A673 (cell line): ENCODE measurements at places on chromosomes 7 and 10.

- H3K4me3 ChIP-seq, result no peak overlapping the region
- no peaks in the 10 kb centered on the region for H3K4me1 ChIP-seq
- H3K27me3 ChIP-seq, result no peaks in the 10 kb centered on the region
- no peak for DNase-seq
- H3K27ac ChIP-seq, result no peak overlapping the region
- no peaks in the 10 kb centered on the region for H3K36me3 ChIP-seq
These were observed 7.5 kb upstream of the LRRN3 start for GRCh38 chr7:111083413-111083812.

DNA sequence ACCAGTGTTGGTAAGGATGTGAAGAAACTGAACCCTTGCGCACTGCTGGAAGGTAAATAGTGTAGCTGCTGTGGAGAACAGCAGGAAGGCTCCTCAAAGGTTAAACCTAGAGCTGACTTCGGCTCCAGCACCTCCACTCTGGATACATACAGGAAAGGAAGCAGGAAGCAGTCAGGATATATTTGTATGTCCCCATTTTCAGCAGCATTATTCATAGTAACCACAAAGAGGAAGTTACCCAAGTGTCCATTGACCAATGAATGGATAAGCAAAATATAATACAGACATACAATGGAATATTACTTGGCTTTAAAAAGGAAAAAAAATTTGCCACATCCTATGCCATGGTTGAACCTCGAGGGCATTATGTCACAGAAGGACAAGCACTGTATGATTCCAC lies 15.0 kb downstream of the RET start:
- H3K27ac ChIP-seq, result no peak overlapping the region
- DNase-seq, result no peak
- no peaks in the 10 kb centered on the region for H3K27me3 ChIP-seq
- H3K4me1 ChIP-seq, result peaks cover 25% of the 10 kb centered on the region
- no peaks in the 10 kb centered on the region for H3K36me3 ChIP-seq
- H3K4me3 ChIP-seq, result no peak overlapping the region

GRCh38 chr10:86366902-86367151 lies 232 bp upstream of the GRID1 start:
- peaks cover 4% of the 10 kb centered on the region for H3K4me1 ChIP-seq
- peaks cover 68% of the 10 kb centered on the region for H3K27me3 ChIP-seq
- DNase-seq, result no peak
- H3K36me3 ChIP-seq, result no peaks in the 10 kb centered on the region

- no peak for DNase-seq
- peaks cover 35% of the 10 kb centered on the region for H3K4me1 ChIP-seq
- H3K36me3 ChIP-seq, result no peaks in the 10 kb centered on the region
- H3K4me3 ChIP-seq, result no peak overlapping the region
- H3K27me3 ChIP-seq, result no peaks in the 10 kb centered on the region
These were observed 73.2 kb downstream of the AMZ1 start for GRCh38 chr7:2761131-2761624.

GRCh38 chr10:33332183-33333065 lies 2.0 kb downstream of the NRP1 start:
- no peak overlapping the region for H3K27ac ChIP-seq
- no peaks in the 10 kb centered on the region for H3K36me3 ChIP-seq
- no peak for DNase-seq
- H3K4me1 ChIP-seq, result peaks cover 39% of the 10 kb centered on the region
- H3K4me3 ChIP-seq, result peak overlapping the region; percentile 64
- no peaks in the 10 kb centered on the region for H3K27me3 ChIP-seq

DNA sequence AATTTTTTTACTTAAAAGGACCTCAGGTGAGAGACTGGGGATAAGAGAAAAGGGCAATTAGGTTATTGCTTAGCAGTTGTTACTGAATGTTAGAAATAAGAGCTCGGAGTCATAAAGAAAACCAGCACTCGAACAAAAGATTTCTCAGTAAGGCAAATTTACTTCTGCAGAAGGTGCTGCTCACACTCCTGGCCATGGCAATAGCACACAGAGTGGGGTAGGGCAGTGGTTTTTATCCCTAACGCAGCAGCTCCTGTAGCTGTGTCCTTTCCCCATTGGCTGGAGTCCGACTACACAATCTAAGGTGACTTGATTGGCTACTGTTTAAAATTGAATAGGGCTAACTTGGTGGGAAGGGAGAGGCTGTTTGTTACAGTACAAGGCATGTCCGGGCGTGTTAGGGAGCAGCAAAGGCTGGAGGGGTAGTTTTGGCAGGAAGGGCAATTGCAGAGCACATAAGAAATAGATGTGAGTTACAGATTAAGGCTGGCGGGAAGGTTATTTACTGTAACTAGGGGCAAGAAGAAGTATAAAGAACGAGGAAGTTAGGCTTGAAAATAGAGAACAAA lies 112.1 kb downstream of the AKR1D1 start:
- DNase-seq, result no peak
- H3K4me1 ChIP-seq, result no peaks in the 10 kb centered on the region

DNA sequence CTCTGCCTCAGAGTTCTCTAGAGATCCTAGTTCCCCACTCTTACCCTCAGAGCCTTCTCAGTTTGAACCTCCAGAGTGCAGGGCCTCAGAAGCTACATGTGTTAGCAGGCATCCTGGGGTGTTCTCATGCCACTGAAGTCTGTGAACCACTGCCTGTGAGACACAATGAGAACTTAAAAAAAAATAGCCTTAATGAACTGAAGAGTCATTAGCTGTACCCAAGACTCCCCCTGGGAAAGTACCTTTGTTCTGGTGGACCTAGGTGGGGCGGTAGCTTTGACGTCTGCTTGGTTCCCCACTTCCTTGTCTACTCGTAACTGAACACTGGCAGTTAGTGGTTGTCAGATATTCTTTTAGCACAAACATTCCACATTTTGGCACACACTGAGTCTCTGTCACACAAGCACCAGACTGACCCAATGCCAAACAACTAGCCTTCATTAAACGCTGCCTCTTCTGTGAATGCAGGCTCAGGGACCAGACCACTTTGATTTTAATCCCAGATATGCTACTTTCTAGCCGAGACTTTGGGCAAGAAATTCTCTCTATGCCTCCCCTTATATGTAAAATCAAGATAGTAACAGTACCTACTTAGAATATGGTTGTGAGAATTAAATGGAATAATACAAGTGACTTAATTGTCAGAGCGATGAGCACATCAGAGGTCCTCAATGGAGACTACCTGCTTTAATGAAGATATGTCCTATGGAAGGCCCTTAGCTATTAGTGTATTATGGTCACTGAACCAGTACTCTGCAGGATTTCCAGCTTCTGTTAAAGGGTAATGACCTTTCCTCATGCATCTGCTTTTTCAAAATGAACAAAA lies 75.3 kb upstream of the CC2D2B start:
- no peaks in the 10 kb centered on the region for H3K4me1 ChIP-seq
- DNase-seq, result no peak
- H3K4me3 ChIP-seq, result no peak overlapping the region
- no peaks in the 10 kb centered on the region for H3K36me3 ChIP-seq

GRCh38 chr10:59805014-59805413 lies 51.8 kb upstream of the MRLN start:
- peaks cover 18% of the 10 kb centered on the region for H3K36me3 ChIP-seq
- peaks cover 26% of the 10 kb centered on the region for H3K4me1 ChIP-seq
- no peak overlapping the region for H3K4me3 ChIP-seq
- no peaks in the 10 kb centered on the region for H3K27me3 ChIP-seq
- H3K27ac ChIP-seq, result no peak overlapping the region

DNA sequence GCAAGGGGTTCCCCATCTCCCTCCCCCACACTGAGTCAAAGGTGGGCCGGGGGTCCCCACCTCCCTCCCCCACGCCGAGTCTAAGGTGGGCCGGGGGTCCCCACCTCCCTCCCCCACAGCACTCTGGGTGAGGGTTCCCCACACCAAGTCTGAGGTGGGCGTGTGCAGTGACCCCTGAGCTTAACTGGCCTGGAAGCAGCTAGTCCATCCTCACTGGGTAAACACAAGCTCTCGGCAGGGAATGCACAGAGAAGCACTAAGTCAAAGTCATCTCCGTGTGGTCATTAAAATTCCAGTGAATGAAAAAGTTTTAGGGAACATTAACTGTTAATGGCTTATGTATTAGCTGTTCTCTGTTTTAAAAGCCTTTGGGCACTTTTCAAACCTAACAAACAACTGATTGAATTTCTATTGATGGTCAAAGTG lies 43.7 kb upstream of the PRKAR1B start:
- H3K27me3 ChIP-seq, result no peaks in the 10 kb centered on the region
- no peak overlapping the region for H3K4me3 ChIP-seq
- peaks cover 32% of the 10 kb centered on the region for H3K4me1 ChIP-seq

DNA sequence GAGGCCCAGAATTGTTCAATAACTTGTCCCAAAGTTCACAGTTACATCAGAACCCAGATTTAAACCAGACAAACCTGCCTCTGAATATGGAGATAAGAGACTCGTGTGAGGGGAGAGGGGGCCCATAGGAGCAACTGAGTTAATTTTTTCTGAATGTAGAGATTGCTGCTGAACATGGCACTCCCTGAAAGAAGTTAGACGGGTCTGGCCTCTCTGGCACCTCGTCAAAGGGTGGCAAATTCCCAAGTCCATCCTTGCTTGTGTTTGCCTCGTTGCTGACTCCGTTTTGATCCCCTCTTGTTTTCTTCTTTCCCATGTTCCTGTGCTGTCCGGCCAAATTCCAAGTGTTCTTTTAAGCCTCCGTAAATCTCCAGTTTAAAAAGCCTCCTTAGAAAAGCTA lies 35.2 kb upstream of the YAE1 start:
- no peaks in the 10 kb centered on the region for H3K36me3 ChIP-seq
- no peak for DNase-seq
- H3K27ac ChIP-seq, result no peak overlapping the region
- no peaks in the 10 kb centered on the region for H3K27me3 ChIP-seq
- no peaks in the 10 kb centered on the region for H3K4me1 ChIP-seq
